ENCODE measurements at places on chromosomes 2 and 18. TPM values are rescaled to one million over a fixed set of nuclear protein-coding genes. Genes with fewer than 3 reads are reported as not detected.
A peak's percentile ranks its signal among the peaks of the same experiment; 100 is the strongest.

- no peak overlapping the region for H3K4me3 ChIP-seq
- H3K36me3 ChIP-seq: no peaks in the 10 kb centered on the region
- no peak for DNase-seq
- H3K27me3 ChIP-seq: no peaks in the 10 kb centered on the region
These were observed 151.5 kb downstream of the ALK start for GRCh38 chr2:29769847-29770246.

- no peaks in the 10 kb centered on the region for H3K36me3 ChIP-seq
- no peak overlapping the region for H3K4me3 ChIP-seq
- peaks cover 15% of the 10 kb centered on the region for H3K4me1 ChIP-seq
- no peak overlapping the region for H3K27ac ChIP-seq
These were observed 147.3 kb downstream of the IRS1 start for GRCh38 chr2:226652369-226652768.

- H3K4me3 ChIP-seq: no peak overlapping the region
- H3K27me3 ChIP-seq: no peaks in the 10 kb centered on the region
- no peaks in the 10 kb centered on the region for H3K36me3 ChIP-seq
- no peak for DNase-seq
- H3K27ac ChIP-seq: no peak overlapping the region
These were observed 678.0 kb upstream of the CDH2 start for GRCh38 chr18:28854964-28855363.

- no peak for DNase-seq
- no peak overlapping the region for H3K4me3 ChIP-seq
- no peak overlapping the region for H3K27ac ChIP-seq
- H3K27me3 ChIP-seq: no peaks in the 10 kb centered on the region
- no peaks in the 10 kb centered on the region for H3K36me3 ChIP-seq
- H3K4me1 ChIP-seq: no peaks in the 10 kb centered on the region
These were observed 280.7 kb upstream of the RND3 start for GRCh38 chr2:150767991-150768746.

DNA sequence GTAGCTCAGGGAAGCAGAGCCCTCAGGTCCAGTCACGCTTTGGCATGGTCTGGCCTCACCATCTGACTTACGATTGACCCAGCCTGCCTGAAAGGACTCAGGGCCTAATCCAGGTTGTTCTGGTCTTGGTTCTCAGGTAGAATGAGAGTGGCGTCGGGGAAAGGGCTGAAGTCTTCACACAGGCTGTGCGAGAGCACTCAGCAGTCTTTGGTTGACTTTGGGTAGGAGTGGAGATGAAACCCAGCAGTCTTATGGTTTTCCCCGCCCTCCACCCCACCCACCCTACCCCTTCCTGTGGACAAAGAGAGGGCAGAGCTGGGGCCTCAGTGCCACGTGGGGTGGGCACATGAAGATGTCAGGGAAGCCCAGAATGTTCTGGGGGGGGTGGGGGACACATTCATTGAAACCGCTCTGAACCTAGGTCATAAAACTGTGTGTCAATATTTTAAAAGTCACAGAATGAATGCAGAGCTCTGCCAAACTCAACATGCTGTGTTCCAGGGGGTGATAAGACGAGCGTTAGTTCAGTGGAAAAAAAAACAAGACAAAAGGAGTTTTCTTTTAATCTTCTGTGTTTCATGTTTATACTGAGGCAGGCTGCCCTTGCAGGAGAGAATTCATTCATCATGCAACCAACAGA lies 58.6 kb upstream of the ALPP start:
- H3K36me3 ChIP-seq: no peaks in the 10 kb centered on the region
- no peak overlapping the region for H3K27ac ChIP-seq
- no peak overlapping the region for H3K4me3 ChIP-seq
- no peaks in the 10 kb centered on the region for H3K27me3 ChIP-seq
- peaks cover 2% of the 10 kb centered on the region for H3K4me1 ChIP-seq

The DTNB gene
- 8.7 TPM for total RNA-seq

- no peak overlapping the region for H3K4me3 ChIP-seq
- no peaks in the 10 kb centered on the region for H3K4me1 ChIP-seq
- peaks cover 27% of the 10 kb centered on the region for H3K36me3 ChIP-seq
- H3K27ac ChIP-seq: no peak overlapping the region
These were observed 114.1 kb downstream of the ZNF516 start for GRCh38 chr18:76380791-76381405.

GRCh38 chr18:47906408-47906807 lies 24.1 kb downstream of the SMAD2 start:
- no peak overlapping the region for H3K4me3 ChIP-seq
- no peaks in the 10 kb centered on the region for H3K4me1 ChIP-seq
- no peak overlapping the region for H3K27ac ChIP-seq
- no peaks in the 10 kb centered on the region for H3K36me3 ChIP-seq

The GALR1 gene
- total RNA-seq: not detected

- no peak overlapping the region for H3K4me3 ChIP-seq
- peaks cover 70% of the 10 kb centered on the region for H3K36me3 ChIP-seq
- DNase-seq: peak; percentile 27
- no peak overlapping the region for H3K27ac ChIP-seq
- no peaks in the 10 kb centered on the region for H3K4me1 ChIP-seq
These were observed 75.8 kb upstream of the NARS1 start for GRCh38 chr18:57697426-57697825.

The ZNF2 gene
- 5.2 TPM for total RNA-seq
